ENCODE measurements at places on chromosomes 5 and 9.

- DNase-seq: no peak
Observed at GRCh38 chr9:136970361-136970760, 6.9 kb upstream of the PTGDS start.

DNA sequence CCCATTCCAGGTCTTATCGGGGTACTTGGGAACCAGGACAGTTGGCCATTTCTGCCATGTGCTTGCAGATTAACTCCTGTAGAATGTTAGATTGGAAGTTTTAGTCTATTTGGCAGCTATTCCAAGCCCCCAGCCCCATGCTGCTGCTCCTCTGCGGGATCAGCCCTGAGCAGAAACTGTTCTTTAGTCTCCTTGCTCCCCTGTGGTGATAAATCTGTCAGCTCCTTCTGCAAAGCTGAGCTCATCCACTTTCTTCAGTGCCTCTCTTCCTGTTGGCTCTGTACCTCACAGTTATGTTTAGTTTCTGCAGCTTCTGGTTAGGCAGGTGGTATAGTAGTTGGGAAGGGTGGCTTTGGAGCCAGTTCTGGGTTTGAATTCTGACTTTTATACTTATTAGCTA is 170.4 kb downstream of the GRIA1 start:
- peak; percentile 40 for DNase-seq

DNA sequence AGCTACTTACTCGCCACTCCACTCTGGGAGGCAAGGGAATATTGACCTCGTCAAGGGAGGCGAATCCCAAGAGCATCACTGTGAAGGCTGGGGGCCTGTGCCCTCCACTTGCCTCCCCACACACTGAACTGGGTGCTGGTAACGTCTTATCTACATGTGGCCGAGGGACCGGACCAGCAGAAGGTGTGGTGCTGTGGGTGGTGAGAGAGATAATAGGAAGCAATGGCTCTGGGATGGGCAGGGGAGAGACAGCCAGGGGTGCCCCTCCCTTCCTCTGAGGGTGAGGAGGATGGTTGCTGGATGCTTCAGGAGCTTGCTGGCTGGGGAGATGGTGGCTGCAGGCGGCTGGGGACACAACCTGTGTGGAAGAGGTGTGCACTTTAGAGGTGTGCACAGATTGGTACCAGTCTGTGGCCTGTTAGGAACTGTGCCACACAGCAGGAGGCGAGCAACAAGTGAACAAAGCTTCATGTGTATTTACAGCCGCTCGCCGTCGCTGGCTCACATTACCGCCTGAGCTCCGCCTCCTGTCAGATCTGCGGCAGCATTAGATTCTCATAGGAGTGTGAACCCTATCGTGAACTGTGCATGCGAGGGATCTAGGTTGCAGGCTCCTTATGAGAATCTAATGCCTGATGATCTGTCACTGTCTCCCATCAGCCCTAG is 100.3 kb downstream of the ENTREP1 start:
- no peak for DNase-seq

- DNase-seq: no peak
Observed at GRCh38 chr5:84425365-84425881, 40.7 kb upstream of the EDIL3 start.

DNA sequence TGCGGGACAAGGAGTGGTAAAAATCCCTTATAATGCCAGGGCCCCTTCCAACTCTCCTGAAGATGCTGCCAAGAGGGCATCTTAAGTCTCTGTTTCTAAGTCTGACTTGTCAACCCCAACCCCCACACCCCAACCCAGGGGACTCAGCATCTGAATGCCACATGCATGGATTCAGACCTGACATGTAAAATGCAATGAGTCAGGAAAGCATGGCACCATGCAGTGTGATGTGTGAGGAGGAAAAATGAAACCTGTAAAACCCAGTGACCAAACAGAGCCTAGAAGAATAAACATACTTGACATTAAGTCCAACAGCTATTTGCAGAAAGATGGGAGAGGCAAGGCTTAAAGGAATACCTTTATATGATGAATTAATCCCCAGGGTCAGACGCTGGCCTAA is 112.4 kb downstream of the ASTN2 start:
- no peak for DNase-seq

GRCh38 chr5:40041452-40041851 is 616.7 kb upstream of the DAB2 start:
- DNase-seq: no peak

GRCh38 chr5:154356020-154356655 is 89.7 kb upstream of the SAP30L start:
- peak; percentile 64 for DNase-seq

GRCh38 chr9:97315550-97315949 is 8.1 kb downstream of the CCDC180 start:
- DNase-seq: peak; percentile 40

- peak; percentile 47 for DNase-seq
Observed at GRCh38 chr9:136686794-136687711, at the start of gene AGPAT2. Gene AGPAT2, minus strand, starts transcription at chr9:136687457. Its CDS starts 100 bp downstream, at chr9:136687357.

DNA sequence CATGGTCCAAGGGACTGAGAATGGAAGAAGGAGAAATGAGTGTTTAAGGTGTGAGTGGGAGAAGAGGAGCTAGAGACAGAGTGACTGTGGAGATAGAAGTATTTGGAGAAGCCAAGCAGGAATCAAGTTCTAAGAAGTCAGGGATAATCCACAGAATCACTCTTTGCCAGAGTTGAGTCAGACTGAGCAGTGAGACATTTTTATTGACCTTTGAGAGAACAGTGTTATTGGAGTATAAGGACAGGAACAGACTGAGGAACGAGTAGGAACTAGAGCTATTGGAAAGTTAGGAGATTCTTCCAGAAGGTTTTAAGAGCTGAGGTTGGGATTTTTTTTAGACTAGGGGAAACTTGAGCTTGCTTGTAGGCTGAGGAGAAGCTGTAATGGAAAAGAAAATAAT is 37.2 kb downstream of the RCL1 start:
- DNase-seq: peak; percentile 9

GRCh38 chr9:130117816-130118632 is 54.2 kb upstream of the NCS1 start:
- DNase-seq: peak; percentile 85

DNA sequence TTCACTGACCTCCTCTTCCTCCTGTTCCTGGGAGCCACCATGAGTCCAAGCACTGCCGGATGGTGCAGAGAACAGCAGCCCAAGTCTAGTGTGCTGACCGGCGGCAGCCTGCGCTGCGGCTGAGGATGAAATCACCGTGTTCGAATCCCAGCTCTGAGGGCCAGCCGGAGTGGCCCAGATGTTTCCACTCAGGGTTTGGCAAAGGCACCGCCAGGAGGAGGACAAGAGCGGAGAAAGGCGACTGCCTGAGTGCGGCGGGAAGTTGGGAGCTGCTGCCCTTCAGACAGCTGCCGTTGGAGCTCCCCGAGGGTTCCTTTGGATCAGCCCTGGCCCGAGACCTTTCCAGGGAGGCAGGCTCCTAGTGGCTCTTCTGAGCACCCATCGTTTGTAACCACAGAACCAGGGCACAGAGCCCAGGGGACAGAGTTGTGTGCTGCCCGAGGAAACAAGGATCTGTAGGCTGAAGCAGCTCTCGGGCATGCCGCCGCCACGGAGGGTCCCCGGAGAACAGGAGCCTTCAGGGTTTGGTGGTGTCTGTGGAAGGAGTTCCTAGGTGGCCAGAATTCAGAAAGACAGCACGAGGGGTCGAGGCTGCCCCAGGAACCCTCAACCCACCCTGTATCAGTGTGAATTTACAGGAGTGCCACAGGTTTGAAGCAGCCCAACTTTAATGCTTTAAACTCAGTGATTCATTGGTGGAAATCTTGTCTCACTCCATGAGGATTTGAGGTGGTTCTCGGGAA is 115.6 kb upstream of the COL5A1 start:
- DNase-seq: peak; percentile 80

- no peak for DNase-seq
Observed at GRCh38 chr5:39469176-39469575, 44.4 kb upstream of the DAB2 start.

DNA sequence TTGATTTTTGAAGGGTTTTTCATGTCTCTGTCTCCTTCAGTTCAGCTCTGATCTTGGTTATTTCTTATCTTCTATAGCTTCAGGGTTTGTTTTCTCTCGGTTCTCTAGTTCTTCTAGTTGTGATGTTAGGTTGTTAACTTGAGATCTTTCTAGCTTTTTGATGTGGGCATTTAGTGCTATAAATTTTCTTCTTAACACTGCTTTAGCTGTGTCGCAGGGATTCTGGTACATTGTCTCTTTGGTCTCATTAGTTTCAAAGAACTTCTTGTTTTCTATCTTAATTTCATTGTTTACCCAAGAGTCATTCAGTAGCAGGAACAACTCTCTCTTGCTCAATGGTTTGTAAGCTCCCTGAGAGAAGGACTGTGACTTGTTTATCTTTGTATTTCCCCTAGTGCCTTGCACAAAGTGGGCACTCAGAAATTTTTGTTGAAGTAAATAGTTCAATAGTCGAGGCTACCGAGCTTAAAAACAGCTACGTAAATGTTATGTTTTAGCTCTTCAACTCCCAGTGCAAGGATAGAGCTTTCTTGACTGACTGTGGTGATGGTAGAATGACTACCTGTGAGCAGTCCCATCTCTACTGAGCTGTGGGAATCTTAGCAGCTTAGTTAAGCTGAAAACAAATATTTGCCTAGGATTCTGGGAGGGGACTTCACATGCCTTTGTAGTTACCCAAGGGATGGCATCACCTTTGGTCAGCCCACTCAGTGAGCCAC is 225.8 kb upstream of the ELL2 start:
- no peak for DNase-seq

- DNase-seq: no peak
Observed at GRCh38 chr9:136075881-136076678, 19.0 kb downstream of the NACC2 start.

DNA sequence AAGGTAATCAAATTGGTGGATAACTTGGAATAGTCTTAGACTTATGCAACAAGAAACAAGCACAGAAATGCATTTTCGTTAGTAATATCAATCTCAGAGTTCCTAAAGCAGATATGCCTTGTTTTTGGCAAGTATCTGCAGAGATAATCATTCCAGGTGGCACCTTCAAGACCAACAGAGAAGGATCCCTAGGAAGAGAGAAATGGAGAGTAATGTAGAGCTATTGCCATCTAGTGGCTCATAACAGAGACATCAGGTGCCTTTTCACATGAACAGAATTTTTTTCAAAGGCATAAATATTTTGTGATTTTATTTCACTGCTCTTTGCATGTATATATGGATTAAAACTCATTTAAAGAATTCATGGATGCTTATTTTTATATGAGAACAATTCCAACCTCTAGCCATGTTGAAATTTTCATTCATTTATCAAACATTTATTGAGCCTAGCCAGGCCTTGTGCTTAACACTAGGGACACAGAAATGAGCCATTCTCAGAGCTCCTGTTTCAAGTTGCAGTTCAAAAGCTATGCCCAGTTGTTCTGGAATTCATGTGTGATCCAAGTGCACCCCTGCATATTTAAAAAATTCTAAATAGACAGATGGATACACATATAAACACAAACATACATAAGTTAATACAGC is 117.5 kb upstream of the OR13F1 start:
- peak; percentile 44 for DNase-seq

Measured in AG10803 (cell line).